Activated CD4-positive, alpha-beta T cell treated with anti-CD3 and anti-CD28 coated beads, Interleukin-2, amount 10 ng/mL, durations not matched to agents 24 days and 14 days (primary cell): ENCODE measurements at places on chromosomes 6 and 20.
A peak's percentile ranks its signal among the peaks of the same experiment; 100 is the strongest.

- no peak for DNase-seq
- H3K4me3 ChIP-seq: no peak overlapping the region
- no peaks in the 10 kb centered on the region for H3K36me3 ChIP-seq
- H3K4me1 ChIP-seq: peaks cover 2% of the 10 kb centered on the region
Observed at GRCh38 chr6:137316626-137317025, 97.4 kb upstream of the IFNGR1 start.

DNA sequence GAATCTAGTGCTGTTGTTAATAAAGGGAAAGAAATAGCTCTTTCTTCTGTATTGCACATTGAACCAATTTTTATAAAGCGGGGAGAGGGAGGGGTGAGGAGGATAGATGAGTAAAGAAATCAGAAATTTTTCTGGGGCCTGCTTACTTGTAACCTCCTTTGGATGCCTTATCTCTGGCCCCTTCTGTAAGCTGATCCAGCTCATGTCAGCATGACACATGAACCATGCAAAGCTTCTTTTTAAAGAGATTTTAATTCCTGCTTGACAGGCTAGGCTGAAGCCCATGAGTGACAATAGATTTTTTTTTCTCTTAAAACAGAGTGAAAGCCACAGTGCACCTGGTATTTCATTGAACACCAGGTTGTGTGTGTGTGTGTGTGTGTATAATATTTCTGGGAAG lies 325.3 kb downstream of the PRL start:
- no peaks in the 10 kb centered on the region for H3K36me3 ChIP-seq
- H3K27me3 ChIP-seq: no peaks in the 10 kb centered on the region
- no peaks in the 10 kb centered on the region for H3K4me1 ChIP-seq
- H3K4me3 ChIP-seq: no peak overlapping the region

DNA sequence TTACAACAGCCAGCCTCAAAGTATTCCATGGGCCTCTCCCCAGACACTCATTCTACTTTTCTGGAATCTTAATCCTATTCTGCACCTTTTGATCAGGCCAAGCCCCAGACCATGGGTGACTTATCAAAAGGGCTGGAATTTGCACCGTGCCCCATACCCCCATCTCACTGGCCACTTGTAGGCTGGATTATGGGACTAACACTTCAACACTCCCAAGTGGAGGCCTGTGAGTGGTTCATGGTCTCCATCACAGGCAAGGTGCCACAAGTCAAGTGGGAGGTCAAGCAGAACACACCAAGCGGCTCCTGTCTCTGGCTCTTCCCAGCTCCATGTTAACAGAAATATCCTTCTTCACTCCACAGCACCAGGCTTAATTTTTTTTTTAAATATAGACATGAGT lies 212.3 kb upstream of the HEY2 start:
- DNase-seq: no peak
- H3K27me3 ChIP-seq: peaks cover 24% of the 10 kb centered on the region
- peaks cover 5% of the 10 kb centered on the region for H3K4me1 ChIP-seq
- H3K27ac ChIP-seq: no peak overlapping the region
- no peak overlapping the region for H3K4me3 ChIP-seq
- H3K36me3 ChIP-seq: no peaks in the 10 kb centered on the region

GRCh38 chr20:58690396-58691135 lies 2.0 kb upstream of the NPEPL1 start:
- no peak for DNase-seq
- peak overlapping the region; percentile 54 for H3K27ac ChIP-seq
- H3K4me3 ChIP-seq: peak overlapping the region; percentile 9
- H3K4me1 ChIP-seq: peaks cover 12% of the 10 kb centered on the region
- H3K36me3 ChIP-seq: peaks cover 9% of the 10 kb centered on the region
- no peaks in the 10 kb centered on the region for H3K27me3 ChIP-seq

DNA sequence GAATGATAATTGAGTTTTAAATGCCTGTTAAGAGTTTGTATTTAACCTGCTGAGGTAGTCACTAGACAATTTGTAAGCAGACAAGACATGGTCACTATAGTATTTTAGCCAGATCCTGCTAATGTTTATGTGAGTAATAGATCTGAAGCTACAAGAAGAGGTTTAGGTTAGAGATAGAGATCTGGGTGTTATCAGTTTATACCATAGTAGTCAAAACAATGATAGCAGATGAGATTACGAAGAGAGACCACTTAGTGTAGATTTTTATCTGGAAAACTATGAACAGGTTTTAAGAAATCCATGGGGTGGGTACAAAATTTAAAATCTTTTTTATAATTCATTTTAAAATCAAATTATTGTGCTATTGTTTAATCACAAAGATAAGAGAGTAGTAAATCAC lies 47.5 kb downstream of the PHIP start:
- H3K27me3 ChIP-seq: no peaks in the 10 kb centered on the region
- DNase-seq: no peak
- H3K4me1 ChIP-seq: peaks cover 27% of the 10 kb centered on the region
- H3K4me3 ChIP-seq: no peak overlapping the region

- DNase-seq: peak; percentile 65
- H3K27ac ChIP-seq: no peak overlapping the region
- H3K4me1 ChIP-seq: no peaks in the 10 kb centered on the region
- H3K27me3 ChIP-seq: peaks cover 19% of the 10 kb centered on the region
- H3K4me3 ChIP-seq: no peak overlapping the region
Observed at GRCh38 chr20:43404878-43405277, 52.8 kb upstream of the SRSF6 start.

DNA sequence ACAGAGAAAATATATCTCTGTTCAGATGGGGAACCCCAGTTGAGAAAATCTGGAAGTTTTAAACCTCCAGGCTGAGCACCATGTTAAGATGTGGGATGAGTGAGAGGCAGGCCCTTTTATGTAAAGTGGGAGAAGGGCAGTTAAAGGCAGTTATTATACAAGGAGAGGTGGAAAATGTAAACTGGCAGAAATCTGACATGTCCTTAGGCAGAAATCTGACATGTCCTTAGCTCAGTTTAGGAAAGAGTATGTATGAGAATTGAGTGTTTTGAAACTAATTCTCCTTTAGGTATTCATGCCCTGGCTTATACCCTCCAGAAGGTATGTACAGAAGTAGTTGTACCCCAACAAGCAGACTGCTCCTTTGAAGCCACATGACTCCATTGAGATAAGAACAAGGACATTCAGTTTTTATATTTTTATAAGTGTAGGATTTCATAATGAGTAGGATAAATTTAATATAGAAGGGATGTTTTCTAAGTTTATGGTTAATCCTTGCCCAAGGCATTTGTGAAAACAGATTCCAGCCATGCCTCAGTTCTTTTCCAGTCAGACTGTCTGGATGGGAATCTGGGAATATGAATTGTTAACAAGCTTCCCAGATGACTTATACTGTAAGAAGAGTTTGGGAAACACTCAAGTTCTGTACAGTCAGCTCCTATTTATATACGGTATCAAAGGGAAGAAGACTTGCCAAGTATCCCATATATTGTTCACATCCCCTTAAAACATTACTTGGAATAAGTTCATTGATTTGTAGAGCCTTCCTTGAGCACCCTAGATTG lies 87.7 kb downstream of the SCAND1 start:
- no peak for DNase-seq
- H3K4me3 ChIP-seq: no peak overlapping the region
- H3K27ac ChIP-seq: peak overlapping the region; percentile 4
- H3K27me3 ChIP-seq: no peaks in the 10 kb centered on the region
- H3K4me1 ChIP-seq: peaks cover 4% of the 10 kb centered on the region

GRCh38 chr6:30700340-30700739 lies 9.6 kb upstream of the NRM start:
- H3K27me3 ChIP-seq: no peaks in the 10 kb centered on the region
- peaks cover 6% of the 10 kb centered on the region for H3K4me1 ChIP-seq
- H3K27ac ChIP-seq: no peak overlapping the region
- H3K4me3 ChIP-seq: no peak overlapping the region
- peaks cover 42% of the 10 kb centered on the region for H3K36me3 ChIP-seq

DNA sequence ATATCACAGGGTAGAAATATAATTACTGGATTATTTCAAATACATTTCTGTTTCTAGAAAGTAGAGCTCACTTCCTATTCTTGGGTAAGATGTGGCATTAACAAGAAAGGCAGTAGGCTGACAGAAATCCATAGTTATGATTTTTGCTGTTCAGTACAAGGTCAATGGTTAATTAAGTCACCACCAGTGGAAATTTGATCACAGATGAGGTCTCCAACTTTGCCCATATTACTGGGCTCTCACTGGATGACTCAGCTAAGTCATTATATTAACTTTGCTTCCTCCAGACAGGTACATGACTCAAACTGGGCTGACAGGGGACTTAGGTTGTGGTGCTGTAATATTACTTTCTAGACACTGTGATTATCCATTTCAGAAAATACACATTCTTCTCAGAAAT lies 212.4 kb downstream of the GRIK2 start:
- no peaks in the 10 kb centered on the region for H3K4me1 ChIP-seq
- no peak overlapping the region for H3K4me3 ChIP-seq
- DNase-seq: no peak
- no peak overlapping the region for H3K27ac ChIP-seq
- H3K36me3 ChIP-seq: no peaks in the 10 kb centered on the region

DNA sequence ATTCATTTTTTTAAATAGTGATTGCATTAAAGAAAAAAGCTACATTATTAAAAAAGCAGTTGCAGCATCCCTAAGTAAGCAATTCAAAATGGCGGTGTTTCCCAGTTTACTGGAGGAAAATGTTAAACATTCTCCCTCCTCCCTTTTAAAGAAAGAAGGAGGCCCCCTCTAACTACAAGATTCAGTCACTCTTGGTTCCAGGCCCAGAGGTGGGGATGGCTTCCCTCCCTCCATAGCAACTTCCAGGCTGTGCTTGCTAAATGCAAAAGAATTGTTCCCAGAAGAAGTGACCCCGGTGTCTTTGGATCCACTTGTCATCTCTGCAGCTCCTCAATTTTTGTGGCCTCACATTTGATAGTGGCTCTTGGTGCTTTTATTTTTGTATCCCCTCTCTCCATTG lies 165.9 kb downstream of the SOBP start:
- H3K4me3 ChIP-seq: no peak overlapping the region
- DNase-seq: no peak
- H3K27ac ChIP-seq: no peak overlapping the region
- peaks cover 39% of the 10 kb centered on the region for H3K4me1 ChIP-seq
- H3K27me3 ChIP-seq: peaks cover 10% of the 10 kb centered on the region
- H3K36me3 ChIP-seq: no peaks in the 10 kb centered on the region

GRCh38 chr20:16955462-16955861 lies 207.3 kb downstream of the OTOR start:
- no peaks in the 10 kb centered on the region for H3K4me1 ChIP-seq
- no peak overlapping the region for H3K27ac ChIP-seq
- no peaks in the 10 kb centered on the region for H3K36me3 ChIP-seq
- DNase-seq: no peak
- no peak overlapping the region for H3K4me3 ChIP-seq
- H3K27me3 ChIP-seq: no peaks in the 10 kb centered on the region

DNA sequence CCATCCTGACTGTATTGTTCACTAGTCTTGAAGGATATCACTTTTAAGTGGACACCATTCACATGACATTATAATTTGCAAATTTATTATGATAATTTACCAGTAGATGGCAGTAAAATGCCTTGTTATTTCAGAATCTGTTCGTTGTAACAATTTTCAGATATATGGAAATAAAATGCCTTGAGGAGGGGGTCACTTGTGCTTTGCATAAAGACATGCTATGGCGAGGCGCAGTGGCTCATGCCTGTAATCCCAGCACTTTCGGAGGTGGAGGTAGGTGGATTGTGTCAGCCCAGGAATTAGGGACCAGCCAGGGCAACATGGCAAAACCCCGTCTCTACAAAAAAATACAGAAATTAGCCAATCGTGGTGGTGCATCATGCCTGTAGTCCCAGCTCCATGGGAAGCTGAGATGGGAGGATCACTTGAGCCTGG lies 9.0 kb upstream of the NCOA6 start:
- H3K27me3 ChIP-seq: peaks cover 35% of the 10 kb centered on the region
- no peak for DNase-seq
- no peak overlapping the region for H3K4me3 ChIP-seq
- H3K27ac ChIP-seq: no peak overlapping the region

DNA sequence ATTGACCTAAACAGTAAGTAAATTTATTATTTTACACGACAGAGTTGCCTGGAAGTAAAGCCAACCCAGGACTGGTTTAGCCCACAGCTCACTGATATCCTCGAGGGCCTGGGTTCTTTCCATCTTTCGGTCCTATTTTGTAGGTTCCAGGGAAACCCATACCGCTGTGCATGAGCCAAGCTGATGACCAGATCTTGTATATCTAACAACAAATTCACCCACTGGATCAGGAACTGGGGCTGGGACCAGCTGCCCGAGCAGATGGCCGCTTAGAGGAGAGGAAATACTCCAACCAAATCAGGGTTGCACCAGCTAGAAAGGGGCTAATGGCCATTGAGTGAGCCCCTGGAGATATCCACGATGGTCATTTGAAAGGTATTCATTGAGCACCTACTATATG lies 139.2 kb downstream of the BACH2 start:
- peaks cover 16% of the 10 kb centered on the region for H3K36me3 ChIP-seq
- no peaks in the 10 kb centered on the region for H3K27me3 ChIP-seq
- H3K4me1 ChIP-seq: peaks cover 57% of the 10 kb centered on the region
- no peak overlapping the region for H3K4me3 ChIP-seq
- DNase-seq: no peak
- H3K27ac ChIP-seq: peak overlapping the region; percentile 84

GRCh38 chr20:38985603-38986170 lies 23.5 kb downstream of the DHX35 start:
- peaks cover 25% of the 10 kb centered on the region for H3K4me1 ChIP-seq
- H3K27me3 ChIP-seq: no peaks in the 10 kb centered on the region
- H3K27ac ChIP-seq: peak overlapping the region; percentile 48
- DNase-seq: no peak
- H3K36me3 ChIP-seq: peaks cover 33% of the 10 kb centered on the region
- no peak overlapping the region for H3K4me3 ChIP-seq

GRCh38 chr6:136782021-136782770 lies 10.1 kb downstream of the MAP3K5 start:
- peak; percentile 54 for DNase-seq
- H3K27ac ChIP-seq: peak overlapping the region; percentile 75
- peaks cover 24% of the 10 kb centered on the region for H3K36me3 ChIP-seq
- peaks cover 45% of the 10 kb centered on the region for H3K4me1 ChIP-seq
- H3K4me3 ChIP-seq: peak overlapping the region; percentile 23
